ENCODE measurements at places on chromosomes 2 and 18.

- no peak for DNase-seq
Measured at GRCh38 chr2:68216454-68217310, 35.6 kb downstream of the PPP3R1 start.

- DNase-seq: no peak
Measured at GRCh38 chr2:43585708-43586107, 10.1 kb downstream of the THADA start.

DNA sequence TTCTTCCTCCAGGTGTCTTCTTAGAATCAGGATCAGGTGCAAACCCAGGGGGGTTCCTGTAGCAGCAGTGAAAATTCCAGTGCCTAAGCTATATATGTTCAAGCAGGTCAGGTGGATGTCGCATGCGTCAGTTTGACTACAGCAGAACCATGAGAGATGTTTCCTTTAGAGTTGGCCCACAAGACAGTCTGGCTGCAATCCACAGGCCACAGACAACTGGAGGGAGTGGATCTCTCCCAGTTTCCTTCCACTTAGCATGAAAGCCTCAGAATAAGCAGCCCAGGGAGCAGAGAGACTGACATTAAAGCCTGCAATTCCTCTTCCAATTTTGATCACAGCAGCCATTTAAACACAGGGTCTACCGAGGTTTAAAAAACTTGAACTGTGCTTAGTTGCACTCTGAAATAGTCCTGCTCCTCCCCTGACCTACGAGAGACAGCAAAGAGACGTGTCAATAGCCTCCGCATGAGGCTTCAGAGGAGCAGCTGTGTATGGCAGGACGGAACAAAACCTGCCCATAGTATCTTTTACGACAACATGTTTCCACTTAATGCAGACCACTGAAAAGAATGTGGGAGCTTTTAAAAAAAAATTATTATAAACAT is 988 bp upstream of the KCNE4 start:
- no peak for DNase-seq

- no peak for DNase-seq
Measured at GRCh38 chr18:62784966-62785413, 69.6 kb downstream of the PHLPP1 start.
